ENCODE measurements at places on chromosomes 2 and 18.

- DNase-seq = no peak
Measured at GRCh38 chr2:18402-19271, 27.7 kb downstream of the FAM110C start.

- no peak for DNase-seq
Measured at GRCh38 chr2:234677758-234678538, 181.1 kb upstream of the ARL4C start.

DNA sequence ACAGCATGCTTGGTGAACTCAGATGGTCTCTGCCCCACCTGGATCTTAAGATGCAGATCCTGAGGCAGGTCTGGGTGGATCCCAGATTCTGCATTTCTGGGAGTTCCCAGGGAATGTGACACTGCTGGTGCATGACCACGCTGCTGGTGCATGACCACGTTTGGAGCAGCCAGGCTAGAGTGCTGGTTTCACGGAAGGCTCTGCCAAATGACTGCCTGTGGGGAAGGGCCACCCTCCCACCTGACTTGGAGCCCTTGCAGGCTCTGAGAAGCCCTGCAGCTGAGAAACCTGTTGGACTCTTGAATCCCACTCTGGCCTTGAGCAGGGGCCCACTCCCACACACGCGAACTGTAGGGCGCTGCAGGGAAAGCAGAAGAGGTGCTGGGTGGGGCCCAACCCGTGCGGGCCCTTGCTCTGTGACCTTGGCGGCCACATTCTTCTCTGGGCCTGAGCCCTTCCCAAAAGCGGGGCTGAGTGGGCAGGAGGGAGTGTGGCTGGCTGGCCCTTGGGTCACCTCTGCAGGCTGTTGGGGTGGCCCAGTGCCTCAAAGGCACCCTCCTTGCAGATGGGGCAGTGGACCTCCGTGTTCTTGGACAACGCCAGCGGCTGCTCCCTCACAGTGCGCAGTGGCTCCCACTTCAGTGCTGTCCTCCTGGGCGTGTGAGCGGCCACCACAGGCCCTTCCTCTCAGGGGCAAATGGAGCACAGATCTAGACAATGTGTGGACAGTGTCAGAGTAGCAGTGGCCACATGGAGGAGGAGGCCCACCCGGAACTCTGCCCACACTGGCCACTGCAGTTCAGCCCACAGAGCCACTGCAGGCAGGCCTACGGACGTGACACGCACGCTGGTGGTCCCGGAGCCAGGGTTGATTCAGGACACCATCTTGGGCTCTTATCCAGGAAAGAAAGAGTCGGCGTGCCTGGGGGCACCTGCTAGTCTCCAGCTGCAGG, 7.9 kb downstream of the ERFE start:
- no peak for DNase-seq

DNA sequence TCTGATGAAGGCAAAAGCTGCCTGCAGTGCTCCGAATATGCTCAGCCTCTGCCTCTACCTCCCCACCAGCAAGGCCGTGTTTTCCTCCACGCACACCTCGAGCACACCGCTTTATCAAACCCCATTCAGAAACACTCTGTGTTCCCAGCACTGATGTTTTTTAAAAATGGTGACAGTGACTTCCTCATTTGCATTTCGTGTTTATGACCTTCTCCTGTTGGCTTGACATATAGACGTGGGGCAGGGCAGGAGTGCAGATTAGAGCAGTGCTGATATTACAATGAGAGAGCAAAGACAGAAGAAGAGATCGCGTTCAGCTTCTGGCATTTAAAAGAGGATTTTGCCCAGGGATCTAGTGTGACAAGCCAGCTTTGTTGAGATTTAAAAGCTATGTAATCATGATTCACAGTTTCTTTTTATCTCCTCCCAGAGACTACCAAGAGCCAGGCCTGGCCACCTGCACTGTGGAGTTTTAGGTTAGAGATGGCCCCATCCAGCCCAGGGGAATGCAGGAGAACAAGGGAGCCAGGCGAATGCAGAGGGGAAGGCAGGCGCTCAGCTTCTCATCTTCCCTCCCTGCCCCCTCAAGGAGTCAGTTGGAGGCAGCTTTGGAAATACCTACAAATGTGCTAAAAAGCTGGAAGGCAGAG, 61.5 kb upstream of the NEDD4L start:
- no peak for DNase-seq

- DNase-seq = no peak
Measured at GRCh38 chr2:202944408-202944807, 32.3 kb downstream of the CARF start.

DNA sequence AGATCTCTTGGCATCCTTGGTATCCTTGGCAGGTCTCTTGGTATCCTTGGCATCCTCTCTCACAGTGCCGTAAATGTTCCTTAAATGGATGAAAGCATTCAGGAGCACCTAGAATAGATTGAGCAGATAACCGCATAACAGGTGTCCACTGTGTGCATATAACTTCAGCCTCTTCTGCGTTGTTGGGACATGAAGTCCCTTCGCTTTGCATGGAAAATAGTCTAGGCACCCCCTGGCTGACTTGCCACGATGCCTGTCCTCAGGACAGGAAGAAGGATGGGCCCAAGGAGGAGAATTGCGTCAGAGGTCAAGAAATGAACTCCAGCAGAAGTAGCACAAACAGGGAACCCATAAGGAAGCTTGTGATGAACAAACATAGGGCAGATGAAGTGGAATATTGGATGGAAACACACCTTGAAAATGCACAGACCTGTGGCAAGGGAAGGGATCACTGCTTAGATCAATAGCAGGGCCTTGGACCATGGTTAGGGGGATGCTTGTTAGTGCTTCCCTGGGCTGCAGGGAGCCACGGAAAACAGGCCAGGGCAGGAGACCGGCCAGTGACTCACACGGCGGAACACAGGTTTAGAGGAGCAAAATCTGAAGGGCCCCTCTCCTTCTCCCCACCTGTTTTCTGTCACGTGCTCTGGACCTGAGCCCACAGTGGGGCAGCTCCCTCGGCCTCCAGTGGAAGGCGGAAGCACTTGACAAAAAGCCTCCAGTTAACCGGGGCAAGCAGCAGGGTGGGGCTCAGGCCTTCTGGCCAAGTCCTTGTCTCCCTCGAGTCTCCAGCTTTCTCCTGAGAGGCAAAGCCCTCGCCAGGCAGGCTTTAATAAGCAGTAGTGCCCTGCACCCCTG, 99.2 kb upstream of the ASAP2 start:
- no peak for DNase-seq

- no peak for DNase-seq
Measured at GRCh38 chr2:184416146-184416913, 182.0 kb upstream of the ZNF804A start.

DNA sequence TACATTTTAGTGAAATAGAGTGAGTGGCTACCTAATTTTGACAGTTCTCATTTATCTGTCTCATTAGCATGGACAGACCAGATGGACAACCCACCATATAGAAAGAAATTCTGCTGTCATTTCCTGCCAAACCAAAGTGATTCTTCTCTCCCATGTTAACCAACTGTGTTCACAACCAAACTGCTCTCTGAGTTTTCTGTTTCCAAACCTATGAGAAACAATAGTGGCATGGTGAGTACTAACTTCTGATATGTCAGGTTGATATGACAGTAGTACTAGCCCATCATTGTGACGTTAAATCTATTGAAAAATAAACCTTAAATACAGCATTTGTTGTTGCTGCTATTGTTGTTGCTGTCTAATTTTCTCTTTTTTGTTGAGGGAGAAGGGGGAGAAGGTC, 72.7 kb downstream of the IKZF2 start:
- DNase-seq = no peak

DNA sequence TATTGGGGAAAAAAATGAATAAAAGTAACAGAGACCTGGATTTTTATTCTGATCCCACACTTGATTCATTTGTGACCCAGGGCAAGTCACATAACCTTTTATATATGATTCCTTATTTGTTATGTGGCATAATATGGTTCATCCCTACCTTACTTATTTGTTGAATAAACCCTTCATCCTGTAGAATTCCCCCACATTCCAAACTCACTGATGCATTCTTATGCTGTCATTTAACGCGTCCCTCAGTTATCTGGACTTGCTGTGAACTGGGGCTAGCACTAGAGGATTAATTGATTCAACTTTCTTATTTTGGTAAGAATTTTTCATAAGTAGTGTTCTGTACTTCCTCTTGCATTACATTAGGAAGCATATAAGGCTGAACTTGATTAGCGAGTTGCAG, 384.7 kb upstream of the RAB12 start:
- no peak for DNase-seq

- DNase-seq = no peak
Measured at GRCh38 chr2:47050021-47050760, 104.9 kb downstream of the STPG4 start.

DNA sequence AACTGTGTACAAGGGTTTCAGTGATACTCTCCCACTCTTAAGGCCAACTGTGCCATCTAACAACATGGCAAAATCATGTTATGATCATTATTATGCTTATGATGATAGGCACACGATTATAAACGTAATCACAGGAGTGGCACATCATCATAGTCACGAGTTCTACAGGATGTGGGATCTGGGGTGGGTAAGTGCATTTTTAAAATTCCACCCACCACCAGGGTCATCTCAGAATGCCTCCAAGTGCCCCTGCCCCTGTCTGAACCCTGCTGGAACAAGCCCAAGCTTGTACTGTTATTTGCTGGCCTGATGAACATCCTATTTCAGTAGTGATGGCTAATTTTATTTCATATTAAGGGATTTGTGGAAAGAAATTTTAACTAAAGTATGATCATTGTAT, 117.8 kb downstream of the PTPRM start:
- DNase-seq = no peak

- no peak for DNase-seq
Measured at GRCh38 chr2:206851521-206851920, 86.1 kb downstream of the FASTKD2 start.

GRCh38 chr2:149904352-149905175, 317.0 kb upstream of the MMADHC start:
- no peak for DNase-seq

DNA sequence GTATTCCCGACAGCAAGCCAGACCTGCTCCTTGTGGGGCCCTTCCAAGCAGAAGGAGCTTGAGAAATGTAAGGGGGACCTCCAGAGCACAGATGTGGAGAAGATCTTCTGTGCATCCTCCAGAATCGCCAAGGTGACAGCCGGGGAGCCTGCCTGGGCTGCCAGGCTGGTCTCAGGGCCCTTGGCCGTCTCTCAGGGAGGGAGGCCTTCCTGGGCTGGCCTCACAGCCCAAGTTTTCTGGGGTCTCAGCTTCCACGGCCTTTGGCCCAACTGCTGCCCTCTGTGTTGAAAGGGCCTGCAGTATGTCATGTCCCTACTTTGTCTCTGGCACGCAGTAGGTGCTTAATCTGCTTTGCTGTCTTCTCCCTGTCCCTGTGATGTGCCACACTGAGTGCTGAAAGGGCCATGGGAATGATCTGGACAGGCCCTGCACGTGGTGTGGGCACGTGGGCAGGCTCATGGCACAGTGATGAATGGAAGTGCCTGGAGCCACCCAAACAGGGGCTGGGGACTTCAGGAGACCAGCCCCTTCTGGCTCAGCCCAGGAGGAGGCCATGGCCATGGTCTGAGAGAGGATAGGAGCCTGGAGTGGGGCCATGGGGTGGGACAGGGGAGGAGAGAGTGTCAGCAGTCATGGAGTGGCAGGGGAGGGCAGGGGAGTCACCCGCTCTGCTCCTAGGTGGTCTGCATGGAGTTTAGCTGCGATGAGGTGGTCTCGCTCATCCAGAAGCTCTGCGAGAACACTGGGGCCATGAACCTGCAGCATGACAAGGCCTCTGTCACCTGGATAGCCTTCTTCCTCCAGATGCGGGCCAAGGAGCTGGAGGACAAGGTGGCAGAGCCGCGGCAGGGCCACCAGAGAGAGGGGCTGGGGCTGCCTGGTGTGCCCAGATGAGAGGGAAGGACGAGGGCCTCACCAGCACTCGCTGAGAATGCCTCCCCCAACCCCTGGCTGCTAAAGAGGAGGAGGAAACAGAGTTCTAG, 35.4 kb downstream of the HJURP start:
- no peak for DNase-seq

- DNase-seq = no peak
Measured at GRCh38 chr2:218861645-218862318, 2.2 kb downstream of the WNT6 start.

- no peak for DNase-seq
Measured at GRCh38 chr2:96260387-96261260, 5.2 kb downstream of the TMEM127 start.

DNA sequence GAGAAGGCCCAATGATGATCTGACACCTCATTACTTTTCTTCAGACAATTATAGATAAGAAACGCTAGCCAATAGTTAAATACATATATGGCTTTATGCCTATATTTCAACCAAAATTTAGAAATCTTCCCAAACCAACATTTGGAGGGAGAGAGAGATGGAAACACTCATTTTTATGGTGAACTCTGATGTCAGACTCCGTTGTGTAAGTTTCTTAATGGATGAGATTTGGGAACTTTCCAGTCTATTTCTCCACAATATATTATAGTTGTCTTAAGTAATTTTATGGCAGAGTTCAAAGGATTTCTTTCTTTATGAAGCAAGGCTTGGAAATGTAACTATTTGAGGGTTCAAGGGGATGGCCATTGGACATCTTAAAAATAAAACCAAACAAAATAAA, 407.0 kb downstream of the DCC start:
- no peak for DNase-seq

DNA sequence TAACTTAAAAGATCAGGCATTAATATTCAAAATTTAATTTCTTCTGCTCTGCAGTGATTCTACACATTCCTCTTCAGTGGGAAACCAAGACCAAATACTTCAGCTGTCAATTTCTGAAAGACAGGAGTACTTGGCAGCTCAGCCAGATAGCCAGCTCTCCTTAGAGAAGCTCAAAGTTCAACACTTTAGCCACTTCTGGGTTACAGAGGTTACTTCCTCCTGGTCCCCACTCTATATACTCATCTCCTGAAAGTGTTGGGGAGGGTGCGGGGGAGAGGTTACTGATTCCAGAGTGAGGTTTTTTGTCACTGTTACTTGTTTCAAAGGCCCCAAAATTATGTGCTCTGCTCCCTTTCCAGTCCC, 4.1 kb downstream of the CYTIP start:
- DNase-seq = no peak

DNA sequence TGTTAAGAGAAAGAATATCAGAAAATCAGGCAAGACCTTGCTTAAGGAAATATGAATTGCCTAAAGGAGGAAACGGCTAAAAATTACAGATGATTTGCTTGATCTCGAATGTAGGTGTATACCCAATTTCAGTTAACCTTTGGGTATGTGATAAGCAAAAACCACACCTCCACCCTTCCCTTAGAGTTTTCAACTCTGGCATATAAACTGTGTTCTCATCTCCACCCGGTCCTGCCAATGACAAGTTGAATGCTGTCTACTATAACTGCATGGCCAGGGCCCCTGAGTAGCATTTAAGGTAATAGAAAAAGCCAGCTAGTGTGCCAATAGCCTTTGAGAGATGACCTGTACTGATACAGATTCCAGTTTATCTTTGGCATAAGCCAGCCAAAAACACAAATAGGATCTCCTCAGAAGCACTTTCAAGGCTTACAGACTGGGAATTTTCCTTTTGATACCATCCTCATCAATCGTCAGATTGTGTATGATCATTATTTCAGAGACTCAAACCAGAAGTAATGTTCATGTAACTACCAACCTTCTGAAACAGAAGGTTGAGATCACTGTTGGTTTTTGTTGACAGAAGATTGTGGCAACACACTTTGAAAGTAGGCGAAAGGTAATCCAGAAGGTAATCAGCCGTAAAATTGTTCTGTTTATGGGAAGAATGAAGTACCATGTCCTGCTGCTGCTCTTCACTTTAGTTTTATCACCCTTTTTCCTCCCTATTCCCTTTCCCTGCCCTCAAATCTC, 163.1 kb downstream of the GFPT1 start:
- DNase-seq = no peak

Measured in activated gamma-delta T cell treated with anti-CD3 and anti-CD28 coated beads, Interleukin-2, amount 50 U/mL, for 16 hours (primary cell).